ENCODE measurements at places on chromosomes 5 and 9. TPM values are rescaled to one million over a fixed set of nuclear protein-coding genes. Genes with fewer than 3 reads are reported as not detected.

Gene ARL14EPL
- not detected for total RNA-seq

Gene SLC6A18
- not detected for total RNA-seq

Gene ELL2
- total RNA-seq: 302 TPM

Gene ERCC8
- 18.0 TPM for total RNA-seq

Gene CORO2A
- 2.2 TPM for total RNA-seq

Gene ZNF354C
- total RNA-seq: 6.8 TPM

Gene ABL1
- 61.2 TPM for total RNA-seq

Gene FBXL7
- total RNA-seq: 10.6 TPM

Gene DMRT3
- total RNA-seq: not detected

Gene SPINK6
- not detected for total RNA-seq

Gene MARCHF3
- 8.4 TPM for total RNA-seq

Gene SOX30
- total RNA-seq: not detected

Gene RAB24
- 14.2 TPM for total RNA-seq

Gene SET
- 378 TPM for total RNA-seq

Gene SLCO6A1
- under 0.01 TPM for total RNA-seq

Gene CTXN3
- not detected for total RNA-seq

Gene PCDH1
- 3.5 TPM for total RNA-seq

Gene CKMT2
- total RNA-seq: 0.43 TPM

Gene IL17B
- not detected for total RNA-seq

Gene NEUROG1
- not detected for total RNA-seq

Gene PAPPA
- 104 TPM for total RNA-seq

Gene ZDHHC21
- 9.3 TPM for total RNA-seq

Gene CNTLN
- 11.3 TPM for total RNA-seq

Gene NCS1
- total RNA-seq: 42.7 TPM

Gene ZBTB43
- 13.0 TPM for total RNA-seq

Gene SPINK14
- not detected for total RNA-seq

Gene CD274
- total RNA-seq: 10.3 TPM

Gene ANKRD34B
- total RNA-seq: not detected

Gene EQTN
- not detected for total RNA-seq

Gene TPM2
- 1,636 TPM for total RNA-seq
